ENCODE measurements at places on chromosomes 6 and 20. TPM values are rescaled to one million over a fixed set of nuclear protein-coding genes. Genes with fewer than 3 reads are reported as not detected.

Gene ZSCAN31
- 8.0 TPM for total RNA-seq

GRCh38 chr6:111942561-111942960 lies 69.3 kb upstream of the FYN start:
- no peak for DNase-seq

DNA sequence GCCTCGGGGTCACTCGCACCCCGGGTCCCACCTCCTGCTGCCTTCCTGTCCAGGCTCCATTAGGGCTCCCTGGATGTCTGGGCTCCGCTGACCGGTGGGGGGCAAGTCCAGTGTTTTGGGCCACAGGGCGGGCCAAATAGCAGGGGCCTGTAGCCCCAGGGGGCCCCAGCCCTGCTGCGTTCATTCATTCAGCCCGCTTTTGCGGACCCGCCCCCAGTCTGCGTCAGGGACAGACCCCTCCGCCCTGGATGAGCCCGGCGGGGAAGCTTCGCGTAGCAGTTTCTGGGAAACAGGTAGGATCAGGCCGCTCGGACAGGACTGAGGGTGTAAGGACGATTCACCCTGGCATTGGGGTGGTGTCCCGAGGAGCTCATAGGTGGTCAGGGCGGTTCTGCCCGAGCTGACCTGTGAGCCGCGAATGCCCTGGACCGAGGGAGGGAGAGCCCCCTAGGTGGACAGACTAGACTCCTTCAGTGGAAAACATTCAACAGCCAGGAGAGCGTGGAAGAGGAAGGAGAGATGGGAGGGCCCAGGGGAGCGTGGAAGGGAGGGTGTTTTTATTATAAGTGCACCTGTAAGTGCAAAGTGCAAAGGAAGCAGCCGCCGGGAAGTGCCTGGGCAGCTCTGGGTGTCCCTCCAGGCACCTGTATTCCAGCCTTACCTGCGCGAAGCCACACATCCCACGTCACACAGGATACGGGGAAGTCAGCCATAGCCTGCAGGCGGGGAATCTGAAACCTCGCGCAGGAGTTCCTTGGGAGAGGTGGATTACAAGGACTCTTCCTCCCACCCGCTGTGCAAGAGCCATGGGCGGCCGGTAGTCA lies 662 bp downstream of the ENTPD6 start:
- peak; percentile 64 for DNase-seq

Gene DNAAF9
- 4.0 TPM for total RNA-seq
